ENCODE measurements at places on chromosomes 11 and 22.

DNA sequence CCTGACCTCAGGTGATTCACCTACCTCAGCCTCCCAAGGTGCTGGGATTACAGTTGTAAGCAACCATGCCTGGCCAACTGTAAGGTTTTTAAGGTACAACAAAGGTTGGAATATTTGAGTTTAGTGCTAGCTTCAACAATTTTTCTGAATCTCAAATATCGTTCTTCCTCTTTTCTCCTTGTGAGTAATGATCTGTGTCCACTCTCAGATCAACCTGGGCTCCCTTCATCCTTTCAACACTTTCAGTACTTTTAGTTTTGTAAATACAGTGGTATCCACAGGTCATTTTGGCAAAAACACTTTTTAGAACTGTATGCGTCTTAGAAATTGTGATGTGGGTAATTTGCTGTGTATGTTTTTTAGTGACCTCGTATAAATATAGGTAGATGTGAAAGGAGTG lies 7.9 kb downstream of the PACS1 start:
- DNase-seq: no peak

DNA sequence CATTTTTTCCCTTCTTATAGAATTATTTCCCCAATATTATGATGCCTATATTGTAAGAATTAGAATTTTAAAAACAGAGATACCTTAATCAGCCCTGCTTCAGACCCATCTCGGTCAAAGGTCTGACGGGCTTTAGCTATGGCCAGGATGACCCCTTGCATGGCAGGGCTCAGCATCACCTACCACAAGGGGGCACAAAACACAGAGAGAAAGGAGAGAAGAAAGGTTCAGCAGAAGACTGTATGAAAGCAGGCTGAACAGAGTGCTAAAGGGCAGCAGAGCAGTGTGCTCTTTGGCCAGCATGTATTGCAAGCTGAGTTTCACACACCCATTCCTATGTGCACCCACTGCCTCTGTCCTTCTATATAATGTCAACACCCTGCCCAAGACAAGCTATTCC lies 26.8 kb downstream of the CLDN25 start:
- no peak for DNase-seq

DNA sequence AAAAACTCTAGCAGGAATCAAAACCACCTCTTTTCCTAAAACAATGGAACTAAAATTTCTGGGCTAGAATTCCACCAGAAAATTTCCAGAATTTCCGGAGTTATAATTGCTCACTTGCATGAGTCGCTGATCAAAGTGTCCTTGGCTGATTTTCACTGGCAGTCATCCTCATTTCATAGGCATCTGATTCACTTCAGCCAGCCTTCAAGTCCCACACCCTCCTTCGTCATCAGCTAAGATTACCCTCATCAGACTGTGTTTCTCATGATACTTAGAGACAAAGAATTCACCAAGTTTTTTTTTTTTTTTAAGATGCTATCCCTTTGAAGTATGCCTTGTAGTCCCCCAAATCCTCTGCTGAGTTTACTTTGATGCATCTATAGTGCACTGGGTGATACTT lies 71.5 kb upstream of the RAB38 start:
- DNase-seq: no peak

GRCh38 chr11:87778357-87778756 lies 396.9 kb downstream of the RAB38 start:
- DNase-seq: no peak

DNA sequence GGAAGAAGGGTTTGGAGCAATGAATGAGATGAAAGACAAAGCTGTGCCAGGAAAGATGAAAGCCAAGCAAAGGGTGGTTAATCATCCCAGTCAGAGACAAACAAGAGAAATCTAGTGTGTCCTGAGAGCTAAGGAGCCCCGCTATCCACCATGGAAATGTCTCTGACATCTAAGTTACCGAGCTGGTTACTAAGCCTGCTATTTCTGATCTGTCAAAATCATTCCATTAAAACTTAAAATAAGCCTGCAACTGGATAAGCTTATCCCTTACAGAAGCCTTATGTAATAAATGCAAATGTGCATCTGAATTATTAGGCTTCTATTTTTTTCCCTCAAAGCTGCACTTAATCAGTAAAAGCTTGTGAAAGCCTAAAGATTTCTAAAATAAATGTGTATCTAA lies 22.1 kb upstream of the SESN3 start:
- no peak for DNase-seq

GRCh38 chr22:50625568-50626313 lies 2.2 kb downstream of the ARSA start:
- no peak for DNase-seq

GRCh38 chr11:47724041-47724729 lies 9.0 kb upstream of the AGBL2 start:
- no peak for DNase-seq

DNA sequence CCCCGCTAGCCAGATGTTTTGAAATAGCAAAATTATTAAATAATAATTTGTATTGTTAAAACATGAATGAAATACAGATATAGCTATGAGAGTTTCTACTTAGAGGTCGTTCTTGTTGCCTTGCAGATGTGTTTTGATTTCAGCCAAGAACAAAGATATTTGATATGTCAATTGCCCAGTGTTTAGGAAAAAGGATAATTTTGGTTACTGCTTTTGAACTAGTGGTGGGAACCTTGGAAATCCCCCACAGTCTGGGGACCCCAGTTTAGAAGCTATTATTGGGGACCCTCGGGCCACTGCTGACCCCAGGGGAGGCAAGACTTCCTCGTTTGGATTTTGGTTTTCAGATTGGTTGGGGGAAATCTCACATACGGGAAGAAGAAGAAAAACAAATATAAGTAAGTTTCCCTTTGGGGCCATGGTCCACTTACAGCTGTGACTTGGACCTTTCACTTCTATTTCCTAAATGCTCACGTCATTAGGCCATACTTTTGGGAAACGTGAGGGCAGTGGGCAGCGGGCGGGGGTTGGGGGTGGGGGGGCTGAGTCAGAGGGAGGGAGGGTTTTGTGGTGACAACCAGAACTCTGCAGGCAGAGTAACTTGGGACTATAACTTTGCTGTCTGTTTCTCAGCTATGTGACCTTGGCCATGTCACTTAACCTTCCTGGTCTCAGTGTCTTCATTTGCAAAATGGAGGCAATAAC lies 37.0 kb downstream of the LDLRAD3 start:
- DNase-seq: no peak

GRCh38 chr11:75351541-75351790 lies at the start of gene ARRB1:
ARRB1 (minus strand) TSS chr11:75351661; CDS start chr11:75351607, 54 bp downstream.
- no peak for DNase-seq

- DNase-seq: no peak
Measured at GRCh38 chr11:18684267-18684666, 14.3 kb upstream of the TMEM86A start.

- DNase-seq: no peak
Measured at GRCh38 chr11:18270102-18270501, 4.0 kb downstream of the SAA1 start.

DNA sequence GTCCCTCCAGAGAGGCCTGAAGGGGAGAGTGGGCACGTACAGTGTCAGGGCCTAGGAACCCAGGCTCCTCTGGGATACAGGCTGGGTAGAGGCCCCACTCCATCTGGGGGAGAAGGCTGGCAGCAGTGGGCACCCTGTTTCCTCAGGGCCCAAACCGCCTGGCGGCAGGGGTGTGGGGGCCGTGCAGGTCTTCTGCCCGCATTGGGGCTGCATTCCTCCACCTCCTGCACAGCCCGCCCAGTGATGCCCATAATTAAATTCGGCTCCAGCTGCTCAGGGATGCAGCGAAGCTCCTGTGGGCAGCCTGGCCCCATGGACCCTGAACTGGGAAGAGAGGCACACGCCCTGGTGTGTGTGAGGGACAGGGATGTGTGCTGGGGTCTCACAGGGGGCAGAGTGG lies 35.4 kb downstream of the KCNQ1OT1 start:
- DNase-seq: no peak

DNA sequence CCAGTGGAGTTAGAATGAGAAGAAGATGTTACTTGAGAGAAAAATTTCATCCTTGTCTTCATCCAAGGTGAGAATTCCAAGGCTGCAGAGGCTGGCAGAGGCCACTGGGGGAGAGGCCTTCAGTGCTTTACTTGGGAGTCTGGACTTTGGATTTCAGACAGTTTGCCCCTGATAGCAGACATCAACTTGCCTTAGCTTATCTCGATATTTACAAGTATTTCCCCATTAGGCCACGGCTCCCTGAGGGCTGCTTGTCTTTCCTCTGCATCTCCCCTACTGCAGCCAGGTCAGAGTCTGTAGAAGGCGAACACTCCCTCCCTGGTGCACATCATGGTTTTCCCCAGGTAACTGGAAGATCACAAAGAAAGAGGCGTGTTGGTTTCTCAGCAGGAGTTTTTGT lies 29.9 kb upstream of the BSX start:
- no peak for DNase-seq

- no peak for DNase-seq
Measured at GRCh38 chr11:123483058-123483457, 53.0 kb downstream of the GRAMD1B start.

GRCh38 chr22:30542811-30543188 lies 3.7 kb downstream of the SEC14L6 start:
- no peak for DNase-seq

DNA sequence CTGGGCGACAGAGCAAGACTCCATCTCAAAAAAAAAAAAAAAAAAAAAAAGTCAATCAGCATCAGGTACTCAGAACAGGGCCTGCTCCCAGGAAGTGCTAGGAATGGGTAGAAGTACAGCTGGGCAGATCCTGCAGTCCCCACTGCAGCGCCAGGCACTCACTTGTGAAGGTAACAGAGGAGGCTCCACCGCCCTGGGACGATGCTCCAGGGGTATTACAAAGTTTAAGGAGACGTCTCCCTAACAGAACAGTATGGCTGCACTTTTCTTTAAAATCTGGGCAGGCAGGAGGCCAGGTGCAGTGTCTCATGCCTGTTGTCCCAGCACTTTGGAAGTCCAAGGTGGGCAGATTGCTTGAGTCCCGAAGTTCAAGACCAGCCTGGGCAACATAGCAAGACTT lies 1449.0 kb downstream of the BRD1 start:
- DNase-seq: no peak

GRCh38 chr11:90669094-90669493 lies 446.2 kb upstream of the CHORDC1 start:
- no peak for DNase-seq

DNA sequence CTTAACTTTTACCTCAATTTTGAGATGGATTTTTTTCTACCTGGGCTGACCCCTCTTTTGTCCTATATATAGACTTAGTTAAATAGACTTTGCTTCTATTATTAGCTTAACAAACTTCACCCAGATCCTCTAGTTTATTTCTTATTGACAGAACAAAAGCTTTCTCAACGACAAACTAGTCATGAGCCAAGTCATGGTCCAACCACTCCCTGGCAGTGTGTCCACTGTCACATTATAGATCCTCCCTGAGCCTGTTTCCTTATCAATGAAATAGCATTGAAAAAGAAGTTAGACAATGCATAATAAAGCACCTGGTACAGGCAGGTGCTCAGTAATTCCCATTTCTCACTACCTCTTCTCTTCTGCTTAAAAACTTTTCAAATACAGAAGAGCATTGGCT lies 155.1 kb downstream of the SPON1 start:
- no peak for DNase-seq

- no peak for DNase-seq
Measured at GRCh38 chr11:64629796-64630562, 39.0 kb downstream of the SLC22A12 start.

DNA sequence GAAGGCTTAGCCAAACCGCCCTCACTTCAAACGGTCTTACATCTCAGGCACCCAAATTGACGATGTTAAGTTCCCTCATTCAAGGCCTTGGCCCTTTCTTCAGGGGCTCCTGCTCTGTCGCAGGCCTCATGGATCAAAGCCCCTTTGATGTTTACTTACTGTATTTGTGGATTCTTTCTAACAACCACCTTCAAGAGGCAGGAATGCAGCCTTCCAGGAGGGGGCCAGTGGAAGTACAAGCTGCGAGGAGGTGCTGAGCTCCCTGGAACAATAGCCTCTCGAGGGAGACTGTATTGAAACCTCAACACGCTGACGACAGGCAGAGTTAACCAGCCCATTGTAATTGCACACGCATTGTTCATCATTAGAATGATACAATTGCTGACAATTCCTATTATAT lies 209.1 kb downstream of the ST3GAL4 start:
- DNase-seq: no peak

DNA sequence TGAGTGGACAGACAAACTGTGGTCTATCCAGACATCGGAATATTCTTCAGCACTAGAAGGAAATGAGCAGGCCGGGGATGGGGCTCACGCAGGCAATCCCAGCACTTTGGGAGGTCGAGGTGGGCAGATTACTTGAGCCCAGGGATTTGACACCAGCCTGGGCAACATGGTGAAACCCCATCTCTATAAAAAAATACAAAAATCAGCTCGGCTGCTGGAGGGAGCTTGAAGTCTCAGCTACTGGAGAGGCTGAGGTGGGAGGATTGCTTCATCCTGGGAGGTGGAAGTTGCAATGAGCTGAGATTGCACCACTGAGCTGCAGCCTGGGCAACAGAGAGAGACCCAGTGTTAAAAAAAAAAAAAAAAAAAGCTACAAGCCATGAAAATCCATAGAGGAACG lies 8.0 kb upstream of the CTSD start:
- DNase-seq: no peak

DNA sequence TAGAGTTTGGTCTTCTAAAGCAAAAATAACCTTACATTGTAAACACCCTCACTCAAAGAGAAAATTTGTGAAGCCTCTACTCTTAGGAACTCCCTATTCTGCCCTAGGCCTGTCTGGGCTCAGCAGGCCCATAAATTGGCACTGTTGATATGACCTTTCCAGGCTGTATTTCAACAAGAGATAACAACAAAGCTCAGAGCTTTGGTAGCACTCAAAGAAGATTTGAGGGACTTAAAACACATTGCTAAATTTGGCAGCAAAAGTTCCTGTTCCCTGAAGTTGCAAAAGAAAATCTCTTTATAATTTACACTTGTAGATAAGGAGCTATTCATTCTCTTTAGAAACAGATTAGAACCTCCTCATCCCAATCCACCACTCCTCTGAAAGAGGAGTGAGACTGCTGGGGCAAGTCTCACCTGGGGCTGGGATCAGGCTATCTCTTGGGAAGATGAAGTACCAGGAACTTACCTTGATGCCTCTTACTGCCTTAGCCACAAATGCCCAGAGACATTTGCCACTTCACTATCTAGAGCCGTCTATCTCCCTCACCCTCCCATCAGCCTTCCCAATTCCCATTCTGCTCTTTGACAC lies 110.4 kb upstream of the AKIP1 start:
- DNase-seq: no peak

All from NCI-H524 treated with DMSO at 0.1 percent for 48 hours (cell line).